AG09319 (cell line): ENCODE measurements at places on chromosomes 16 and 17.

DNA sequence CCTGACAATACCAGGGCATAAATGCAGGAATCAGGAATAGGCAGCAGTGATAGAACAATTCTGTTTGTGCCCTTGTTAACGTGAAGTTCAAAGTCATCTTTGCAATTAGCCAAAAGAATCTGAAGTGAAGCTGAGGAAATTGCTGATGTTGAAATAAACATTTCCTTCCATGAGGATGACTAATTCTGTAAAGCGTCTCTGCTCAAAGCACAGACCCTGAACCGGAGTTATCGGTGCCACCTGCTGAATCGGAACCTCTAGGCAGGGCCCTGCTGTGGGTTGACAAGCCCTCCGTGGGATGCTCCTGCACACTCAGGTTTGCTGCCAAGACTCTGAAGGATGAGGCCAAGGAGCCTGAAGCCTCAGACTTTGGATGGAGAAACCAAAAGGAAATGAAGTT, 37.0 kb upstream of the CDH1 start:
- DNase-seq: no peak

- no peak for DNase-seq
Observed at GRCh38 chr17:80181431-80181830, 11.6 kb downstream of the CARD14 start.

- DNase-seq: no peak
Observed at GRCh38 chr17:31535581-31535981, 144.1 kb downstream of the RAB11FIP4 start.

DNA sequence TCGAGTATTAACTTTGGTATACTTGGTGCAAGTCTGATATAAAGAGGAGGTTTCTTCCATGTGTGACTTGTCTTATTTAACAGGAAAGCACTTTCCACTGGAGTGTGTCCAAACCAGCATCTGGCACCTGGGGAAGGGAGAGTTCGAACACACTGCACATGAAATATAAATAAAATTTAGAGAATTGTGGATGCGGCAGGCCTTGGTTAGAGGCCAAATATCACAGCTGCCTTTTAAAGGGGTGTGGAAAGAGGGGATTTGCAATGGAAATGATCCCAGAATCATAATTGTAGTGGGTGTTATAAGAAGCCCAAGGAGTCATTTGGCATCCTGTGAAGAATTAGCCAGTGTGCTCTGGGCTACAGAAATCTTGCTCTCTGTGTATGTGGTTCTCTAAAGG, 4.3 kb upstream of the NXN start:
- no peak for DNase-seq

- DNase-seq: no peak
Observed at GRCh38 chr16:66278604-66279262, 87.8 kb upstream of the CDH5 start.

- DNase-seq: no peak
Observed at GRCh38 chr16:50863644-50864144, 121.8 kb downstream of the CYLD start.

- no peak for DNase-seq
Observed at GRCh38 chr16:66926171-66926947, 1.0 kb upstream of the RRAD start.

- DNase-seq: no peak
Observed at GRCh38 chr16:21600031-21600773, 825 bp downstream of the METTL9 start.

DNA sequence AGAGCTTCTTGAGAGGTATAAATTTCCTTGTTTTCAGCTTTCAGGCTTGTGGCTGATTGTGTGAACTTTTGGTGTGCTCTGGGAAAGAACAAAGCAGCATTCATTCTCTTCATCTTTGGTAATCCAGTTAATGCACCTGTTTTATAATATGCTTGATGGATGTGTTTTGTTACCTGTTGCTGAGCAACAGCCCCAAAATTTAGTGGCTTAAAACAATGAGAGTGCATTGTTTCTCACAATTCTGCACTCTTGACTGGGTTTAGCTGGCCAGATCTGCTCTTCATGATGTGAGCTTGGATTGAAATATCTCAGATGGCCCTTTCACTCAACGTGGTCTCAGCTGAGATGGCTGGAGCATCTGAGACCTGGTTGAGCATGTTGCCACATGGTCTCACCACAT, 58.7 kb upstream of the NOL11 start:
- DNase-seq: no peak

DNA sequence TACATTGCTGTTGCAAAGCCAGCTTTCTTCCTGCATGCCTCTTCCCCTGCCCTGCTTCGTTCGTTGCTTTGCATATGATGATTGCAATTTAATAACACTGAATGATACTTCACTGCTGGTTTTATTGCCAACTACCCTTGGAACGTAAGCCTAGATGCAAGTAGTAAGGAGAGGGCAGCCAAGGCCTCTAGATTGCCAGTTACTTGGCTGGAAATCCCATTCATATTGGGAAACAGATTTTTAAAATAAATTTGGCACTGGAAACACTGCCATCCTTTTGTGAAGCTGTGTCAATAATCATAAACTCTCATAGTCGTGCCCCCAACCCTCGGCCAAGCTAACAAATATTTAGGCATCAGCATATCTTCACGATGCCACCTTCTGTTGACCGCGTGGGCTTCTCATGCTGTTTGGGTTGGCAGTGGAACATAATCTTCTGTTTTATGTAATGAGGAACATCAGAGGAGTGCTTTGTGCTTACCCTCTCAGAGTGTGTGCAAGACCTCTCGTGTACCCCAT, 86.5 kb downstream of the MAP2K6 start:
- no peak for DNase-seq

- DNase-seq: no peak
Observed at GRCh38 chr17:76240461-76241203, at the start of gene RNF157. TSS of gene RNF157 (minus strand) at chr17:76240493. CDS start at chr17:76240240, 253 bp downstream.

DNA sequence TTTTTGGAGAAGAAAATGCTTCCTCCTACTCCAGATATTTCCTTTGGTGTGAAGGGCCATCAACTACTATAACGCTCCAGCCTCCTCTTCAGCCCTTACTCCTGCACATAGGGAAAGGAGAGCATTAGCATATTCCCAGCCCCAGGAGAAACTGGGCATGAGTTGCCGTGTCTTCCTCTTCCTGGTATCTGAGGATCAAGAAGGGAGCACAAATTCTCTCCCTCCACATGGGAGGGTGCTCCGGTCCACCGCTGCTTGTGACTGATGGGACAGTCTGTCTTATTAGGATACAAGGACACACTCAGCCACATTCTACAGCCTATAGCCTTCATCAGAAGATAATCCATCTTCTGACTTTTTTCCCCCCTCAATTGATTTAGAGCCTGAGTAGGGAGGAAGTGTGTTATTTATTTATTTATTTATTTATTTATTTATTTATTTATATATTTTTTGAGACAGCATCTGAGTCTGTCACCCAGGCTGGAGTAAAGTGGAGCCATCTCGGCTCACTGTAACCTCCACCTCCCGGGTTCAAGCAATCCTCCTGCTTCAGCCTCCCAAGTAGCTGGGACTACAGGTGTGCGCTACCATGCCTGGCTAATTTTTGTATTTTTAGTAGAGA, 16.6 kb upstream of the CYB5B start:
- DNase-seq: no peak

- no peak for DNase-seq
Observed at GRCh38 chr17:5730373-5730772, 146.1 kb upstream of the NLRP1 start.

GRCh38 chr16:11162586-11163268, 93.3 kb downstream of the SOCS1 start:
- DNase-seq: no peak

GRCh38 chr16:12515746-12516145, 287.9 kb downstream of the CPPED1 start:
- DNase-seq: no peak

- no peak for DNase-seq
Observed at GRCh38 chr17:30824002-30824355, 513 bp downstream of the CRLF3 start.

DNA sequence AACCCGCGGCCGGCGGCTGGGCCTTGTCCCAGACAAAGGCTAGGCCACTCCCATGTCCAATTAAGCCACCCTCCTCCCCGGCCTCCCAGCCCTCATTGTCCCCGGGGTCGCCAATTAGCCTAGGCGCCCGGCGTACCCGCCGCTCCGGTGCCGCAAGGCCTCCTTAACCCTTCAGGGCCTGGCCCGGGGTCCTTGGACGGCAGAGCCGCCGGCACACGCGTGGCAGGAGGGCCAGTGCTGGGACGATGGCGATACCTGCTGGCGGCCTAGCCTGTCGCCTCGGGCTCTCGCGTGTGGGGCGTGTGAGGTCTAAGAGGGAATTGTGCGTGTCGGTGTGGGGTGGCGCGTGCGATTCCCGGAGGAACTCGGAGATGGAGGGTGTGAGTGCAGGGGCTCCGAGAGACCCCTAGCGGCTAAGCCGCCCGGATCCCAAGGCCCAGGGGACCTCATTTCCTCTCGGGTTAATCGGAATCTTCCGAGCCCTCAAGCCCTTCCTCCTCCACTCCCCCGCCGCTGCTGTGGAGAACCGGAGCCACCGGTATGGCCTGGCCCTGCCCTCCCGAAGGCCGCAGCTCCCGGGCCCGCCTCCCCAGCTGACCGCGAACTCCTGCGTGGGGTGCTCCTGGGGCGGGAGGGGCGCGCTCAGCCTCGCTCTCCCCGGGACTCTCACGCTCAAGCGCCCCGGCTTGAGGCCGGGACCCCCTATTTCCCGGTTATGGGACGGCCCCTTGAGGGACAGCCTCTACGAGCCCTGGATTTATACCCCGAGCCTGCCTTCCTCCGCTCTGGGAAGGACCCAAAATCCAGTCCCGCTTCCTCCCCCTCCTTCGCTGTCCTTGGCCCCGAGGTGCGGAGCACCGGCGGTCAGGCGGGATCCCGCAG, 11.9 kb downstream of the TBX2 start:
- DNase-seq: peak; percentile 54

- peak; percentile 67 for DNase-seq
Observed at GRCh38 chr17:81391936-81392908, 3.0 kb upstream of the BAHCC1 start.

DNA sequence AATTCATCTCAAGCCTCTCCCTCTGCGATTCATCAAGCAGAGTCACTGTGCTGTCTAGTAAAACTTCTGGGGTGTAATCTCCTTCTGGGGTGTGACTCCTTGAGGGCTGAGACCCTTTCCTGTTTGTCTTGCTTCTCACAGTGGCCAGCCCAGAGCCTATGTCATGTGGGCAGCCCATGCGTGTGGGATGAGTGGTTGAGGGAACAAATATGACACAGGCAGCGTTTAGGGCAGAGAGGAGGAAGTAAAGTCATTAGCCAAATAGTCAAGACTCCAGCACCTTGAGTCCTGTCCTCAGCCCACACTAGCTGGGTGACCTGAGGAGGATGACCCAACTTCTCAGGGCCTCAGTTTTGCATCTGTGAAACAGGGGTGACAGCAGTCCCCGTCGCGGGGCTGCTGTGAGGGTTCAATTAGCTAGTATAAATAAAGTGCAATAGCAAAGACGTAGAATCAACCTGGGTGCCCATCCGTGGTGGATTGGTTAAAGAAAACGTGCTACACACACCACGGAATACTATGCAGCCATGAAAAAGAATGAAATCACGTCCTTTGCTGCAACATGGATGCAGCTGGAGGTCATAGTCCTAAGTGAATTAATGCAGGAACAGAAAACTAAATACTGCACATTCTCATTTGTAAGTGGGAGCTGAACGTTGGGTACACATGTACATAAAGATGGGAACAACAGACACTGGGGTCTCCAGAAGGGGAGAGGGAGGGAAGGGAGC, 4.5 kb upstream of the ITGAX start:
- no peak for DNase-seq

- DNase-seq: no peak
Observed at GRCh38 chr16:50457979-50458491, 89.2 kb upstream of the BRD7 start.

GRCh38 chr17:76329664-76330063, 21.6 kb upstream of the QRICH2 start:
- no peak for DNase-seq

DNA sequence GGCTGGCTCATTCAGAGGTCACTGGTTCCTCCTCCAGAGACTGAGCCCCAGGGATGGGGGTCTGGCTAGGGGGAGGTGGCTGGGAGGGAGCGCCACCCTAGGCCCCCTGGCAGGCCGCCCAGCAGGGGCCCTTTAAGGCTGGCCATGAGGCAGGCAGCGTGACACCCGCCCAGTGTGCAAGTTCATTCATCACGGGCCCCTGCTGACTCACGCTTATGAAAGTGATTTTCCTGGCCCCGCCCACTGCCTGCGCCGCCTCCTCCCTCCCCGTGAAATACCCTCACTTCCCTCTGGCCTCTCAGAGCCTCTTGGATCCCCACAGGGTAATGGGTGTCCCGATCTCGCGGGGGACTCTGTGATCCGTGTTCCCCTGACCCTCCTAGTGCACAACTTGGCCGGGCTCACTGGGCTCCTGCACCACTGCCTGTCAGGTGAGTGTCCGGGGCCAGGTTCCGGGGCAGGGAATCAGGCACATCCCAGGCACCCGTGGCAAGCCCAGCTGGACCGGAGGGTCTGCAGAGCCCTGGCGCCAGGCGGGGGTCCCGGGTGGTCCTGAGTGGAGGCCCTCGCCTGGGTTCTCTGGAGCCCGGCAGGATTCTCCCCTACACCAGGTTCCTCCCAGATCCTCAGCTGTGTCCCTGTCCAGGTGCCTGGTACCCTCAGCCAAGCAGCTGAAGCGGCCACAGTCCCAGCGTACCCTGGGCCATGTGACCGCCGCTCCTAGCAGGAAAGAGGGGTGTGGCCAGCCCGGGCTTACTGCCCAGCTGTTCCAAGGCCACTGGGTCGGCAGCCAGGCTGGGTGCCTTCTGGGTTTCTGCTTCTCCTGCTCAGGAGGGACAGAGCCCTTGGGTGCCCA, at the start of gene OSGIN1:
Gene OSGIN1, plus strand, starts transcription at position 301 of the 856 bp plus-strand sequence. CDS start 4,432 bp downstream, outside the sequence.
- peak; percentile 89 for DNase-seq

DNA sequence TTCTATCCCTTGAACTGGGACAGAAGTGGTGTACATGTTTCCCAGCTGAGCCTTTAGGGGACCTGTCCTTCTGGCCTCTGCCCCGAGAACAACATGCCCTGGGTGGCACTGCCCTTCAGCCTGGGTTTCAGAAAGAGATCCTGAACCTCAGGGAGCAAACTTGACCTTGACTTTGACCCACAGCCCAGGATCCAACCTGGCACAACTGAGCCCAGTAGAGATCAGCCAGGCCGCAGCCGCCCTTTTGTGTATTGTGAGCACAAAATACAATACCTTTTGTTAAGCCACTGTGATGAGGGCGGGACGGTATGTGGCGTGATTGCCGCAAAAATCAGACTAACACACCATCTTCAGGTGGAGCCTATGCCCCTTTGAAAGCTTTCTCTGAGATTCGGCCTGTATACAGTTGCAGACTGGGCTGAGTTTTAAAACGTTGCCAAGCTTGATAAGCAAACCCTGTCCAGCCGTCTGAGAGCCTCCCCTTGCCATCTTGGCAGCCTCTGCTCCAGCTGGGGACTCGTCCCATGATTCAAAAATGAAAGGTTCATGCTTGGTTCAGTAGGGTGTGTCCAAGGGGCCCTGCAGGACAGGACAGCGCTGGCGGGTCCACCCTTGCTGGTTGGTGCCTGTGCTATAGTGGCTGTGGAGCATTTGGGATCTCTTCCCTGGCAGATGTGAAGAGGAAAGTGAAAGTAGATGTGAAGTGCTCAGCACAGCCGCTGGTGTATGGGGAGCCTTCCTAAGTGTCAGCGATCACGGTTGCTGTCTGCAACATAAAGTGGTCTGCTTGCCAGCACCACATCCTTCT, 40.3 kb downstream of the FOXL1 start:
- no peak for DNase-seq
